Ovary (tissue), 10 donors: ENCODE measurements at places on chromosomes 2 and 18.

DNA sequence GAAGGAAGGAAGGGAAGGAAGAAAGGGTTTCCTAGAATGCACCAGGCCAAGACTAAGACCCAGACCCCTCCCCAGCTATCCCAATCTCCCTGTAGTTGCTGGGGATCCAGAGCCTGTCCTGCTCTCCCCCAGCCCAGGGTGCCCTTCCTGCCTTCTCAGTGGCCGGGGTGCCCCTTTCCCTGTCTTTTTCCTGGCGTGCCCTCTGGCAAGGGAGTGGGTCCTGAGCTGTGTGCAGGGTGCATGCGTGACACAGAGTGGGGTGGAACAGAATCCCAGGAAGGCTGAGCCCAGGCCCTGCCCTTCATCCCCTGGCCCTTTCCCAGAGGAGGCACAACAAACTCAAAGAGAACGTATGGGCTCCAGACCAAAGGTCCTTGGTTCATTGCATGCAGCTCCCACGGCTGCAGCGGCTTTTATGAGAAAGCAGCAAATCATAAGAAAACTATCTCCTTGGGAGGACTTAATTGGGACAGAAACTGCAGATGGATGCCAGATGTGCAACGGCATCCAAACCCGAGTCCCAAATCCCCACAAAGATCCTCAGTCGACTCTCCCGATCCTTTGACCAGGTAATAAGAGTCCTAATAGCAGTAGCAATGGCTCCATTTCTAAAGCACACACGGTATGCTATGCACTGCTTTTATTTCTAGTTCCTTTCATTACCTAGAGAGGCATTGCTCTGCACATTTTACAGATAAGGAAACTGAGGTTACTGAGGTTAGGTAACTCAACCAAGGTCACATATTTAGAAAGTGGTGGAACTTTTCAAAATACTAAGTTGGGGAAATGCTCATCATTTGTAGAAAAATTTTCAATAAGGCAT, 12.7 kb upstream of the ARID5A start:
- H3K27me3 ChIP-seq: no peaks in the 10 kb centered on the region
- H3K4me1 ChIP-seq: peaks cover 6% of the 10 kb centered on the region
- no peak overlapping the region for H3K4me3 ChIP-seq
- DNase-seq: no peak
- H3K36me3 ChIP-seq: no peaks in the 10 kb centered on the region

DNA sequence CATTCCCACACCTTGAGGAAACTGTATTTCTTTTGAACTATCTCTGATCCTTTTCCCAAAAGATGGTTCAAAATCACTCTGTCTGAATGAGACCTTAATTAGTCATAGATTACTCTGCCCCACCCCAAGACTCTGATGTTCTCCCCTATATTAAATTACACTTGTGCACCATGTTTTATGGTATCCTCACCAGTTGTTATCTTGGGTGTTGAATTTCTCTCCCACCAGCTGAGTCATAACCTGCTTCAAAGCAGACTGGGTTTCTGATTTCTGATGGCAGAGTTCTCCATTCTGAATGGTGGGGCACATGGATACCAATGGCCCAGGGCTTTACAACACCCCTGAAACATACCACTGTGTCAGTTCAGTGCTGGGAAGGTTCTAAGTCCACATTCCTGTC, 15.0 kb downstream of the CDH20 start:
- H3K4me1 ChIP-seq: no peaks in the 10 kb centered on the region
- no peaks in the 10 kb centered on the region for H3K36me3 ChIP-seq
- no peak for DNase-seq
- H3K27ac ChIP-seq: no peak overlapping the region
- no peak overlapping the region for H3K4me3 ChIP-seq
- no peaks in the 10 kb centered on the region for H3K27me3 ChIP-seq

DNA sequence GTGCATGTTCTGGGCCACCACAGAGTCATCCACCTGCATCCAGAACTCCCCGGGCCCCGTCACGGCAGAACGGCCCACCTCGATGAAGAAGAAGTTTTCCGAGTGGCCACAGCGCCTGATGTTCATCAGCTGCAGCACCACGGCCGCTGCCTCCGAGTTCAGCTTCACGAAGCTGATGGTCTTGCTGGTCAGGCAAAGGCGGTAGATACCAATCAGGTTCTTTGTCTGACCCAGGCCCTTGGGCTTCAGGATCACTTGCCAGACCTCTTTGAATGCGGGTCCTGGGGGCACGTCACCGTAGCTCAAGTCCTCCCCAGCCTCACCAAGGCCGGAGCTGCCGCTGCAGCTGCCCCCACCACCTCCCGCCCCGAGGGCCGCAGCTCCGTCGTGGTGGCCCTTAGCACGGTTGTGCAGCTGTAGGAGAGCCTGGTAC, 1.6 kb downstream of the IRS1 start:
- H3K36me3 ChIP-seq: no peaks in the 10 kb centered on the region
- peaks cover 1% of the 10 kb centered on the region for H3K4me1 ChIP-seq
- H3K4me3 ChIP-seq: peak overlapping the region; percentile 93
- peak; percentile 52 for DNase-seq
- no peaks in the 10 kb centered on the region for H3K27me3 ChIP-seq
- H3K27ac ChIP-seq: peak overlapping the region; percentile 96

- H3K4me1 ChIP-seq: no peaks in the 10 kb centered on the region
- no peak for DNase-seq
- no peaks in the 10 kb centered on the region for H3K27me3 ChIP-seq
- no peak overlapping the region for H3K4me3 ChIP-seq
Observed at GRCh38 chr2:121033461-121033996, 251.5 kb downstream of the TFCP2L1 start.

DNA sequence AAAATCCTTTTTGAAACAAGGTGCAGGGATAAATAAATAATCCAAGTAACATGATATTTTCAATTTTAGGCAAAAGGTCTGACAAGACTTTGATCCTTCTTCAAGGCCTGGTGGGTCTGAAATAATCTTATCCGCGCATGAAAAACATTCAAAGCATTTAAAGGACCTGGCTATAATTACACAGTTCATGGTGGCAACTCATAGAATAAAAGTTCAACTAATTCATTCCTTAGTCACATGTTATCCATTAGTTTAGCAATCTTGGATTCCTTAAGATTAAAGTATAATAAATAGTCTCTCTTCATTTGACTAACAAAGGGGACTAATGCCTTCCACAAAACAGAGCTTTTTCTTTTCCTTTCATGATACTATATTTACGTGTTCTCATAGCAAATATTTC, 21.0 kb upstream of the SLC38A11 start:
- H3K27ac ChIP-seq: no peak overlapping the region
- H3K27me3 ChIP-seq: no peaks in the 10 kb centered on the region
- H3K36me3 ChIP-seq: no peaks in the 10 kb centered on the region
- no peak overlapping the region for H3K4me3 ChIP-seq
- no peaks in the 10 kb centered on the region for H3K4me1 ChIP-seq
- no peak for DNase-seq

- no peaks in the 10 kb centered on the region for H3K4me1 ChIP-seq
- no peak overlapping the region for H3K27ac ChIP-seq
- no peak for DNase-seq
- H3K27me3 ChIP-seq: no peaks in the 10 kb centered on the region
Observed at GRCh38 chr18:76130845-76131244, 364.2 kb downstream of the ZNF516 start.

DNA sequence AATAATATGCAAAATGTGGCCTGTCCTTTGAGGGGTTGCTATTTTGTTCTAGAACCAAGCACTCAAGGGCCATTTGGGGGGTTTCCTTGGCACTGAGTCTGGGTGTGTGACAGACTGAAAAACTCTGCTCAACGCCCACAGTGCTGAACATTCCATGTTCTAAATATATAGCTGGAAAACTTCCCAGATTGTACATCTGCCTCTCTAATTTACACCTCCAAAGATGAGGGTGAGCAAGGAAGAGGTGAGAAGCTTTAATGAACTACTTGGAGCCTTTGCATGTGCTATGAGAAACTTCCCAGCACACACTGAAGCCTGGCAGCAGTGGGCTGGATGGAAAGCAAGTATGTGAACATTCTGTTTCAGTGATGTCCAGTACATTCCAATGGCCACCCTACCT, 296.7 kb upstream of the KCNH7 start:
- no peak for DNase-seq
- no peaks in the 10 kb centered on the region for H3K4me1 ChIP-seq
- no peak overlapping the region for H3K4me3 ChIP-seq
- no peak overlapping the region for H3K27ac ChIP-seq
